Activated CD4-positive, alpha-beta T cell treated with anti-CD3 and anti-CD28 coated beads for 36 hours (primary cell): ENCODE measurements at places on chromosomes 4 and X. TPM values are rescaled to one million over a fixed set of nuclear protein-coding genes. Genes with fewer than 3 reads are reported as not detected.

The CENPVL3 gene
- 0.33 TPM for total RNA-seq

The GYPA gene
- total RNA-seq, result not detected

The ODAPH gene
- total RNA-seq, result not detected

The GLOD5 gene
- not detected for total RNA-seq

The GPR143 gene
- not detected for total RNA-seq

The SPIN2B gene
- 7.0 TPM for total RNA-seq

The MAGEB10 gene
- total RNA-seq, result not detected

The BST1 gene
- 0.66 TPM for total RNA-seq

The TCP11X1 gene
- not detected for total RNA-seq

The DUSP9 gene
- 0.14 TPM for total RNA-seq

The OTC gene
- total RNA-seq, result not detected

The FHDC1 gene
- 0.09 TPM for total RNA-seq

The RNF212 gene
- total RNA-seq, result 5.6 TPM

The AR gene
- not detected for total RNA-seq

The HSFX2 gene
- total RNA-seq, result not detected

The SLC9A7 gene
- total RNA-seq, result 19.2 TPM

The SCOC gene
- total RNA-seq, result 47.8 TPM

The RAB33A gene
- total RNA-seq, result 24.7 TPM

The SLC35A2 gene
- 20.3 TPM for total RNA-seq

The LDB2 gene
- total RNA-seq, result not detected

The MND1 gene
- total RNA-seq, result 41.9 TPM

The DIPK2B gene
- 0.07 TPM for total RNA-seq

The PNMA6E gene
- total RNA-seq, result not detected

The STATH gene
- total RNA-seq, result not detected

The RHOXF2 gene
- total RNA-seq, result not detected

The C4orf36 gene
- not detected for total RNA-seq

The PPEF2 gene
- total RNA-seq, result 0.09 TPM

The SPRY1 gene
- total RNA-seq, result 52.0 TPM
